ENCODE measurements at places on chromosomes 5 and 9. TPM values are rescaled to one million over a fixed set of nuclear protein-coding genes. Genes with fewer than 3 reads are reported as not detected.

AJM1 gene
- 0.05 TPM for polyA plus RNA-seq

NINJ1 gene
- 97.6 TPM for polyA plus RNA-seq

LCN1 gene
- polyA plus RNA-seq = not detected

NTRK2 gene
- polyA plus RNA-seq = not detected

PCDHAC1 gene
- polyA plus RNA-seq = not detected

TMEM171 gene
- polyA plus RNA-seq = 5.4 TPM

NPR3 gene
- not detected for polyA plus RNA-seq

HINT1 gene
- polyA plus RNA-seq = 408 TPM

SLC22A4 gene
- not detected for polyA plus RNA-seq

FGD3 gene
- 103 TPM for polyA plus RNA-seq

RALGPS1 gene
- polyA plus RNA-seq = 1.3 TPM
